ENCODE measurements at places on chromosomes 6 and 20.

DNA sequence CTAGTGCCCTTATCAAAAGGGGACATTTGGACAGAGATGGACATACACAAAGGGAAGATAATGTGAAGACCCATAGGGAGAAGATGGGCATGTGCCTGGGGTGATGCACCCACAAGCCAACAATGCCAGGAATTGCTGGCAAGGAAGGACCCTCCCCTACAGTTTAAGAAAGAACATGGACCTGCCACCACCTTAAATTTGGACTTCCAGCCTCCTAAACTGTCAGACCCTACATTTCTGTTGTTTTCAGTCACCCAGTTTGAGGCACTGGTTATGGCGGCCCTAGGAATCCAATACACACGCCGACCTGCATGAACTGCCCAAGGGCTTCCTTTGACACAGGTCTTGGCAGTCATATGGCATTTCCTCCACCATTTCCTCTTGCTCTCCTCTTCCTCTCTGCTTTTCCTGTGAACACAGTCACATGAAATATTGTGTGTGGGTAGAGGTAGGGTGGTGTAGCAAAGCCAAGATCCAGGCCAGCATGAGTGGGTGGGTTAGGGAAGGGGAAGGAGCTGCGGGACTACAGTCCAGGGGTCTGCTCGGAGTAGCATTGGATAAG, 115.6 kb downstream of the ZDHHC14 start:
- no peak for DNase-seq

DNA sequence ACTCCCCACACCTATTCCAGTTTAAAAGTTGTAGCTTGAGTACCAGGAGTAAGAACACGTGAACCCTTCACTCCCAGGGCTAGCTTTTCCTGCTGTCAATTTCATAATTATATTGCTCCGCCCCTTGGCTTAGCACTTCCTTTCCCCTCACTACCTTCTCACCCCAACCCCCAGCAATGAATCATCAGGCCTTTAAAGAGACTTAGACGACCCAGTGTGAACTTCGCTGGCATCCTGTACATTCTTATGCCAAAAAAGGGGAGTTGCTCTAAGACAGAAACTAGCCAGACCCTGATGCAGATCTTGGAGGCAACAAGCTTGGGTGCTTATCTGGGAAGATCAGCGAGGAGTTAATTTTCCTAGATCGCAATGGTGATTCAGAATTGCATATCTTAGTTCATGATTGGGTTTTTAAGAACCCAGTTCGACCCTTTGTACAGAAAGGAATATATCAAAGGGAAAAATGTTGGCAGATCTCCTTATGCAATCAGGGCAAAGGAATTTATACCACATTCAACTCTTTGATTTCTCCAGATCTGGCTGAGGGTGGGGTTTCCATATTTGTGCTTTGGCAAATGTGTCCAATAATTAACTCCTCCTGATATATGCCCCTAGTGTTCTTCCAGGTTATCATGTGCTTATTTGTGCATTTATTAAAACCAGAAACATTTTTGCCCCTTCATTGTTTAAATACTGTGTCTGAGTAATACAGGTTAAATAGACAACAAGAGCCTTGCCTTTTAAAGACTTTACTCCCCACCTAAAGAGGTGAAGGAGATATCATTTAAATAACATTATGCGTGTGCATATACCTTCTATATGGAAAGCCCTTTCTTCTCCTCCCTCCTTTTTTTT, 8.1 kb upstream of the ATXN1 start:
- peak; percentile 99 for DNase-seq

- no peak for DNase-seq
Measured at GRCh38 chr6:6738922-6739716, 150.6 kb downstream of the LY86 start.

DNA sequence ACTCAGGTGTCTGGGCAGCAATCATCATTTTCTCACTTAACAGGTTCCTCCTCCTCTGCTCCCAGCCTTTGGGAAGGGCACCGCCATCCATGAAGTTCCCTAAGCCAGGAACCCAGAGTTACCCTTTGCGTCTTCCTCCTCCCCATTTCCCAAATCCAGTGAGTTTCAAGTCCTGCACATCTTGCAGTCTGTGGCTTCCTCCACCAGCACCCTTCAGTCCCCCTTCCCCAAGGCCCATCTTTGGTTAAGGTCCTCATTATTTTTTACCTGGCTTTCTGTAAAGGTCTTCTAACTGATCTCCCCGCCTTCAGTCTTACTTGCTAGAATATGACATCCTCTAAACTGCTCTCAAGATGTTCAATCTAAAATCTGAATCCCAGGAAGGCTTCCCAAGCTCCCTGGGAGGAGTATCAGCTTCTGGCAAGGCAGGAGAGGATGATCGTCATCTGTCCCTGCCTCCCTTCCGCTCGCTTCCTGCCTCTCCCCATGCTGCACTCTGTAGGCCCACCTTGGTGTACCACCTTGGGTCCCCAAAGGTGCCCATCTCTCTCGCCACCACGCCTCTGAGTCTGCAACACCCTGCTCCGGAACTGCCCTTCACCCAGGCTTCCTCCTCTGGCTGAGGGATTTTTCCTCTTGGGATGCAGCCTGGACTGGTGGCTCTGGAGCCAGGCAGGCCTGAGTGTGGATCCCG, 11.4 kb upstream of the DUSP22 start:
- no peak for DNase-seq

DNA sequence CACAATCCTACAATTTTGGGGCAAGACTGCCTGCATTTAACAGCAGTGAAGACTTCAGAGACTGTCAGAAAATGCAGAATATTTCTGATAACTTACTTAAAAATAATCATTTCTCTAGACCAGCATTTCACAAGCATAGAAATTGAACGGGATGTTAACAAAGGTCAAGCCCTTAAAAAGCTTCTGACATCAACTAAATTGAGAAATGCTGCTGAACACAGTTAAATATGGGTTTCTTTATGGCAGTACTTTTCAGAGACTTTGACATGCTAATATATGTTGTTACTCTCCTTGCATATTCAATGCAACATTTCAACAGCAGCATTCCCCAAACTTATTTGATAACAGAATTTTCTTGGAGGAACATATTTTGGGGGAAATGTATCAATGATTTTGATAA, 84.5 kb downstream of the KIF13A start:
- no peak for DNase-seq

- DNase-seq: peak; percentile 41
Measured at GRCh38 chr20:36147690-36148089, 6.8 kb upstream of the EPB41L1 start.

GRCh38 chr20:43529457-43530153, 22.1 kb downstream of the L3MBTL1 start:
- no peak for DNase-seq

DNA sequence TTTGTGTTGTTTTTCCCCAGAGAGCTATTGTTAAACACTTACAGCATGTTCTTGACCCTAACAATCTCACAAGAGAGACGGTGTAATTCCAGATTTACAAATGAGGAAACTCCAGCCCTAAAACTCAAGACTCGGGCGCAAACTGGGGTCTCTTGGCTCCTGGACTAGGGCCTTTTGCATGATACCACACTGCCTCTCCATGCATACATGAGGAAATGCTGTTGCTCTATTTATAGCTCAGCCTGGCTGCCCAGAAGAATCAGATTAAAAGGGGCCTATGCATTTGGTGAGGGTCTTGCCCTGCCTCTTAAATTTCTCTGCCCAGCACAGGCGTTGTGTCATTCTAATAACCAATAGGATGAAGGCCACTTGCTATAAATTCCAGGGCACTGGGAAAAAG, 30.5 kb upstream of the SNRPB2 start:
- DNase-seq: no peak

DNA sequence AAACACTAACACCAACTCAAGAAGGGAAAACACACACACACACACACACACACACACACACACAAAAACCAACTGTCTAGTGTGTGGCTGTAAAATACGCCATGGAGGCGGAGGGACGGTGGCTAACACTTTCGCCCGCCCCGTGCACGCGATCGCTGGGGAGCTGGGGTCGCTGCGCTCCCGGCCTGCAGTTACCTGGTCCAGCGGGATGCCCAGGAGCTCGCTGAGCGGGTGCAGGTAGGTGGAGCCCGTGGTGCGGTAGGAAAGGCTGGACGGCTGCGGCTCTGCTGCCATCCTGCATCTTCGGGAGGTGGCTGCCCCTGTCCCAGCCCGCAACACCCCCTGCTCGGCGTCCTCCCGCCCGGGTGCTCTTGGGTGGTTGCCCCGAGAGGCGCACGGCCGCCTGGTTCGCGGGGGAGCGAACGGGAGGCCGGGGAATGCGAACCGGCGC, 303 bp downstream of the MBOAT1 start:
- peak; percentile 36 for DNase-seq

GRCh38 chr6:5113096-5113495, 28.0 kb downstream of the PPP1R3G start:
- DNase-seq: no peak

- no peak for DNase-seq
Measured at GRCh38 chr20:53903652-53903987, 166.8 kb downstream of the BCAS1 start.

GRCh38 chr6:63465750-63466149, 106.5 kb upstream of the LOC128125822 start:
- DNase-seq: no peak

DNA sequence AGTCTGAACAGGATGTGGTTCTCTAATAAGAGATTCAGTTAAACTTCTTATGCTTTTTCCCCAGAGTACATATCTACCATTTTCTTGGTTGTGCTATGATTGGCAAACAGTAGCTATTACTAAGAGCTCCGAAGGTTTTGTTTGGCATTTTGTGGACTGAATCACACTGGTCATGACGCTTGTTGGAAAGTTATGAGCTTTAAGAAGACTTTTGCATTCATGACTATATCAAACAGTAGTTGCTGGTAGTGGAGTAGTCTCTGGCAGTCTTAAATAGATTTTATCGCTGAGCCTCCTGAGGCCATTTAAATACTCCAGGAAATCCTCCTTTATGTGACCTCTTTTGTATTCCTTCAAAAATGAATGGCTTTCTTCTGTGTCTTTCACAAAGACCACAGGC, 40.8 kb downstream of the CCDC170 start:
- DNase-seq: peak; percentile 92

- DNase-seq: no peak
Measured at GRCh38 chr6:165447141-165447540, 137.7 kb upstream of the C6orf118 start.

GRCh38 chr6:151008425-151008824, 142.9 kb downstream of the MTHFD1L start:
- no peak for DNase-seq

- peak; percentile 49 for DNase-seq
Measured at GRCh38 chr6:11008821-11009220, 35.3 kb downstream of the ELOVL2 start.

DNA sequence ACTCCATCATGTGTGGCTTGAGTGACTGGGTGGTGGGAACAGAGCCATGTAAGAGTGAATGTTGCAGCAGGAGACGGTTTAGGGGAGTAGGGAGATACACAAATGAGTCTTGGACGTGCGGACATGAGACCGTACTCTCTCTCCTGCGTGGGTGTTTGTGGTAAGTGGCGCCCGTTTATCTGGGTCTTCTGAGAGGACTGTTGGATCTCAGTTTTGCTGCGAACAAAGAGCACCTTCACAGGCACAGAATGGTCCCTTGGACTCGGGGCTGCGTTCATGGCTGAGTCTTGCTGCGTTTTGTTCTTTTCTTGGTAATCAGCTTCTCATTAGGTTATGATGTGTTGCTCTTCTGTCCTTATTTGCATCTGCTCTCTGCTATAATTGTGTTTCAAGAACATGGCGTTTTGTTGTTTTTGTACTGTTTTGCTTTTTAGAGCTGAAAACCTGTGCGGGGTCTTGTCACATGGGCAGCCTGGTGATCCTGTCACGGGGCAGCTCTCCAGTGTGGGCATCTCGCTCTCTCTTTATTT, 28.5 kb downstream of the STK35 start:
- DNase-seq: peak; percentile 74

DNA sequence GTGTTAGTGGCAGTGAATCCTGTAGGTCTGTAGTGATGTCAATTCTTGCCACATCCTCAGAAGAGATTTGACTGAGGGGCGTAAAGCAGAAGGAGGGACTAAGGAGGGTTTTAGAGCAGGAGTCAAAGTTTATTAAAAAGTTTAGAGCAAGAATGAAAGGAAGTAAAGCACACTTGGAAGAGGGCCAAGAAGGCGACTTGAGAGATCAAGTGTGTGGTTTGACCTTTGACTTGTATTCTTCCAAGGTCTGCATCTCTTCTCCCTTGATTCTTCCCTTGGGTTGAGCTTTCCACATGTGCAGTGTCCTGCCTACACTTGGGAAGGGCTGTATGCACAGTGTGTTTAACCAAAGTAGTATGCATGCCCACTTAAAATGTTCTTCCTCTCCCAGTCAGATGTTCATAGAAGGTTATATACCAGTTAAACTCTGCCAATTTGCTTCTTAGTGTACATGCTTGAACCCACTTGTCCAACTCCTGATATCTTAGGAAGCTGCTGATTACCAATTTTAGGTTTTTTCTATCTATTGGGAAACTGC, 627.6 kb downstream of the MMUT start:
- DNase-seq: no peak

DNA sequence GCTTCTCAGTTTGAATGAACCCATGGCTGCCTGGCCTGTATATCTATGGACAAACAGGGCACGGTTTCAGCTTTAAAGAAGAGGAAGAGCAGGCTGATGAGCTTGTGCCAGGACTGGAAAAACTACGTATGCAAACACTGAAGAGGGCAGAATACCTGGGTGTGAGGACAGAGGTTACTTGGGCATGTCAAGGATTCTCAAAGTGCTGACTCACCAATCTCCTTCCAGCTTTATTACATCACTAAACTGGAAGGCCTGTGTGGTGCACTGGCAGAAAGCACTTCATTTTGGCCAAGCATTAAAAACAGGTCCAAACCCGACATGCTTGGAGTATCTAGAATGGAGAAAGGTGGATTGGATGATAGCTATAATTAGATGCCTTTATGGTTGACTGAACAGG, 95.2 kb downstream of the GMPR start:
- DNase-seq: peak; percentile 85

- no peak for DNase-seq
Measured at GRCh38 chr20:31864521-31865400, 5.6 kb downstream of the DUSP15 start.

- peak; percentile 77 for DNase-seq
Measured at GRCh38 chr6:155026022-155026705, 31.0 kb downstream of the TIAM2 start.

- peak; percentile 84 for DNase-seq
Measured at GRCh38 chr20:41631826-41632225, 13.6 kb upstream of the CHD6 start.

GRCh38 chr6:105511639-105512038, 108.8 kb upstream of the PREP start:
- DNase-seq: no peak
